ENCODE measurements at places on chromosomes 2 and 18.

DNA sequence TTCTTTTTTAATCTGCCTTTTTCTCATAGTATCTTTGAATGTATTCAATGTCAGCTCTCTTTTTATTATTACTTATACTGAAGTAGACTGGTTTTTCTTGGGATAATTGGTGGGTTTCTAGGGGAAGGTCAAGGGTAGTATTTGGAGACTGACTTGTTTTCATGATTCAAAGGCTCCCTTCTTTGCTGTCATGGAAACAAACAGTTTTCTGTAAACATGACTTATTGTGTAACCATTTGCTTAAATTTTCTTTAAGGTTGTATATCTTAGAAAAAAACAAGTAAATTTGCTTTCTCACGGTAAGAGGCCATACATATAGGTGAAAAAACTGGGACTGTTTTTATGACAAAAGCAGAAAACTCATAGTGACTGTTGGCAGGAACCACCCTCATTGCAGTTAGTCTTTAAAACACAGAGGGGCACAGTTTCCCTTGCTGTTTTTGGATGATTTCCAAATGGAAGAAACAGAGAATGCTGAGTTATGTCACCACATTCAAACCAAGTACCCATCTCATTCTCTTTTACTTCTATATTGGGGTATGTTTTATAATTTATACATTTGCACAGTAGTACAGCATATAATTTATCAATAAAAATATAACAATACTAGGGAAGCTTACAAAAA is 5.8 kb upstream of the RDH14 start:
- no peak for DNase-seq

GRCh38 chr2:174085781-174086180 is 120.6 kb upstream of the SP3 start:
- no peak for DNase-seq

- DNase-seq = no peak
These were observed 1563.1 kb downstream of the LRP1B start for GRCh38 chr2:140567734-140568133.

GRCh38 chr18:23266717-23267446 is 131.6 kb downstream of the CABLES1 start:
- DNase-seq = no peak

DNA sequence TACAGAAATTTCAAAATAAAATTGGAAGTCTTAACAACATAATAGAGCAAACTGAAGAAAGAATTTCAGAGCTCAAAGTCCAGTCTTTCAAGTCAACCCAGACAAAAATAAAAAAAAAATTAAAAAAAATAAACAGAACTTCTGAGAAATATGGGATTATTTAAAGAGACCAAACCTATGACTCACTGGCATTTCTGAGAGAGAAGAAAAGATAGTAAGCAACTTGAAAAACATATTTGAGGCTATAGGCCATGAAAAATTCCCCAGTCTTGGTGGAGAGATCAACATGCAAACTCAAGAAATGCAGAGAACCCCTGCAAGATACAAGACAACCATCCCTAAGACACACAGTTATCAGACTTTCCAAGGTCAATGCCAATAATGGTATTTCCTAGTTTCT is 167.4 kb downstream of the RNF144A start:
- DNase-seq = no peak

GRCh38 chr2:65357959-65358294 is 74.5 kb downstream of the SPRED2 start:
- DNase-seq = no peak

DNA sequence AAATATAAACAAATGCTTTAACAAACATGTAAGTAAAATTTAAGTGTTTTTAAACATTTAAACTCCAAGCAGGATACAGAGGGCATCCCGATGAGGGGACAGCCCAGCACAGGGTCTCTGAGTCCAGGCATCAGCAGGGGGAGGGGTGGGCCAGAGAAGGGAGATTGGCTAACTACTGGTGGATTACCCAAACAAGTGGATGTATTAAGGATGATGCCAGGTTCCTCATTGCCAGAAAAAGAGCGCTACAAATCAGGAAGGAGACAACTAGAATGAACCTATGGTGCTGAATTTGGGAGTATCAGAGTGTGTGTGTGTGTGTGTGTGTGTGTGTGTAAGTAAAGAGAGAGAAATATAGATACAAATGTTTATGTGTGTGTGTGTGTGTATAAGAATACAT is 162.0 kb upstream of the RMP24 start:
- DNase-seq = no peak

GRCh38 chr2:8494589-8494988 is 187.3 kb upstream of the ID2 start:
- DNase-seq = no peak

DNA sequence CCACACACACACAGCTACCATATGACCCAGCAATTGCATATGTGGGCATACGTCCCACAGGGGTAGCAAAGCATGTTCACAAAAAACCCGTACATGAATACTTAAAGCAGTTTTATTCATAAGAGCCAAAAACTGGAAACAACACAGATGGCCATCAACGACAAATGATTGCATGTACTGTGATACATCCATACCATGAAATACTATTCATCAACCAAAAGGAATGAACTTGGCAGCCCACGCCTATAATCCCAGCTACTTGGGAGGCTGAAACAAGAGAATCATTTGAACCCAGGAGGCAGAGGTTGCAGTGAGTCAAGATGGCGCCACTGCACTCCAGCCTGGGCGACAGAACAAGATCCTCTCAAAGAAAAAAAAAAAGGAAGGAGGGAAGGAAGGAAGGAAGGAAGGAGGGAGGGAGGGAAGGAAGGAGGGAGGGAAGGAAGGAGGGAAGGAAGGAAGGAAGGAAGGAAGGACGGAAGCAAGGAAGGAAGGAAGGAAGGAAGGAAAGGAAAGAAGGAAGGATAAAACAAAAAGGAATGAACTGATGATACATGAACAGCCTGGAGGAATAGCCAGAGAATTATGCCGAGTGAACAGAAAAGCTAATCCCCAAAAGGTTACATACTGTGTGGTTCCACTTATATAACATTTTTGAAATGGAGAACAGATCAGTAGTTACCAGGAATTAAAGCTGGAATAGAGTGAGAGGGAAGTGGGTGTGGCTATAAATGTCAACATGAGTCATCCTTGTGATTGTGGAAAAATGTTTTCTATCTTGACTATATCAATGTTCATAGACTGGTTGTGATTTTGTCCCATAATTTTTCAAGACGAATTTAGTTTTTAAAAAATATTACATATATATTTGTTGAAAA is 19.6 kb upstream of the YPEL5 start:
- no peak for DNase-seq

DNA sequence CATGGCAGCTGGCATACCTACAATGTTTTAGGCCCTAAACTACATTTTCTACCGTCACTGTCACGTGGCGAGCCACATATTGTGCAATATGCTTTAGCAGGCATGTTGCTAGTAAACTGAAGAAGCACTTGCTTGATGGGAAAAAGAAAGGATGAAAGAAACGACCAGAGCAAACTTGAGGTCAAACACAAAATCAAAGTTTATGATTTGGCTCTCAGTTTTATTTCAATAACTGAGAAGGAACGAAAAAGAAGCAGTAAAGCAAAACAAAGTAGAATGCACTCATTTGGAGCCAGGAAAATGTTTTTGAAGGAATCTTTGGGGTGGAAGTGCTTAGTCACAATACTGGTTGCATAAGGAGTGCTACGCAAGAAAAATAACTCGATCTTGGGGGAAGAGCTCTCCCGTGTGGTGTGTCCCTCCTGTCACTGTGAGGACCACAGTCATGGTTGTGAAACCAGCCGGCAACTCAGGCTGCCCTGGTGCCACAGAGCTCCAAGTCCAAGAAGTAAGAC is 349.8 kb downstream of the RBM43 start:
- peak; percentile 27 for DNase-seq

- DNase-seq = no peak
These were observed 14.3 kb downstream of the NPAS2 start for GRCh38 chr2:100834221-100834620.

DNA sequence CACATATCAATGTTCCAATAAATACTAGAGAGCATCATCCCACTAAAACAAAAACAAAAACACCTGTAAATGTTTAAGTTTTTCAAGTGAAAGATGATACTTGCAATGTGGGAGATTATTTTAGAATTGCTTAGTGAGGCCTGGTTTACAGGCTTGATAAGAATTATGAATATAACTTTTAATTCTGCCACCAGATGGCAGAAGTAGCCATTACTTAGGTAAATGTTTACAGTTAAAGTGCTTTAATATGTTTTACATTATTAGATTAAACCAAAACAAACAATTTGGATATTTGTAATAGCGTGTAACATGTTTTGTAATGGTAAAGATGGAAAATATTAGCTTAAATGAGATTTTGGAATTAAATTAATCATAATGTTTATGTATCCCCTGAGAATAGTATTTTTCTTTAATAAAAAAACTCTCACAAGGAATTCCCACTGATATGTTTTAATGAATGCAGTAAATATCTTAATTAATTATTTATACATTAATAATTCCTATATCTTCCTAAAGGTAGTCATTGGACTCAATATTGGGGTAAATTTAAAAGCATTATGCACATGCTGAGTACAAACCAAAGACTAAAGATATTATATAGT is 522.0 kb downstream of the SPAG16 start:
- DNase-seq = no peak

- DNase-seq = no peak
These were observed 8.8 kb downstream of the NAB1 start for GRCh38 chr2:190657474-190658255.

GRCh38 chr18:78862395-78862794 is 117.2 kb upstream of the SALL3 start:
- no peak for DNase-seq

GRCh38 chr2:213069531-213069930 is 81.9 kb downstream of the IKZF2 start:
- no peak for DNase-seq
